GM19239 (cell line): ENCODE measurements at places on chromosomes 16 and 17.

- no peak for DNase-seq
Measured at GRCh38 chr16:88383401-88384221, 852 bp downstream of the ZNF469 start.

GRCh38 chr17:76657505-76658241 is 14.1 kb upstream of the ST6GALNAC1 start:
- no peak for DNase-seq

GRCh38 chr16:57675741-57676551 is 7.8 kb downstream of the ADGRG3 start:
- no peak for DNase-seq

GRCh38 chr17:71164561-71164960 is 956.3 kb upstream of the SOX9 start:
- no peak for DNase-seq

DNA sequence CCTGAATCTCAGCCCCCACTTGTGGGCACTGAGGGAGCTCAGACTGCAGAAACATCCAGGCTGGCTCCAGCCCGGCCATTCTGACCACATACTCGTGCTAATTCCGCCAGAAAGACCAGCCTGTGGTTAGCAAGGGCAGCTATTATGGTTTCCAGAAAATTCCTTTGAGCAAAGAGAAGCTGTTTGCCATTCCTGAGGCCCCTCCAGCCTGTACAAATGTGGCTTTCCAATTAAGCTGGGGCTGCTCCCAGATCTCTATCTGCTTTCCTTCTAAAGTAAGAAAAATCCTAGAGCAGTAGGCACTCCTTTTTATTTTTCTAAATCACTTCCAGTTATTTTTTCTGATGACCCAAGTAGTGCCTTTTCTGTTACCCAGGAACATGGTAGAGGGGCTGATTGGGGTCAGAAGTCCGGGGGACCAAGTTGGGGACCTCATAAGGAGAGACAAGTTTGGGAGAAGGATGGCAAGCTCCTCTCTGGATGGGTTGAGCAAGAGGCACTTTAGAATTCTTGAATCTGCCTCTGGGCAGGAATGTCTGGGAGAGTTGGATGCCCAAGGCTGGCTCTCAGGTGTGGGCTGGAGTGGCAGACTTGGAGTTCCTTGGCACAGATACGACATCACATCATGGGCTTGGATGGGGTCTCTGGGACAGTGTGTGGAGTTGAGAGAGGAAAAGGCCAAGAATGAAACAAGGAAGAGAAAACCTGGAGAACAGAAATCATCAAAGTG is 83.3 kb upstream of the TNRC6C start:
- no peak for DNase-seq

DNA sequence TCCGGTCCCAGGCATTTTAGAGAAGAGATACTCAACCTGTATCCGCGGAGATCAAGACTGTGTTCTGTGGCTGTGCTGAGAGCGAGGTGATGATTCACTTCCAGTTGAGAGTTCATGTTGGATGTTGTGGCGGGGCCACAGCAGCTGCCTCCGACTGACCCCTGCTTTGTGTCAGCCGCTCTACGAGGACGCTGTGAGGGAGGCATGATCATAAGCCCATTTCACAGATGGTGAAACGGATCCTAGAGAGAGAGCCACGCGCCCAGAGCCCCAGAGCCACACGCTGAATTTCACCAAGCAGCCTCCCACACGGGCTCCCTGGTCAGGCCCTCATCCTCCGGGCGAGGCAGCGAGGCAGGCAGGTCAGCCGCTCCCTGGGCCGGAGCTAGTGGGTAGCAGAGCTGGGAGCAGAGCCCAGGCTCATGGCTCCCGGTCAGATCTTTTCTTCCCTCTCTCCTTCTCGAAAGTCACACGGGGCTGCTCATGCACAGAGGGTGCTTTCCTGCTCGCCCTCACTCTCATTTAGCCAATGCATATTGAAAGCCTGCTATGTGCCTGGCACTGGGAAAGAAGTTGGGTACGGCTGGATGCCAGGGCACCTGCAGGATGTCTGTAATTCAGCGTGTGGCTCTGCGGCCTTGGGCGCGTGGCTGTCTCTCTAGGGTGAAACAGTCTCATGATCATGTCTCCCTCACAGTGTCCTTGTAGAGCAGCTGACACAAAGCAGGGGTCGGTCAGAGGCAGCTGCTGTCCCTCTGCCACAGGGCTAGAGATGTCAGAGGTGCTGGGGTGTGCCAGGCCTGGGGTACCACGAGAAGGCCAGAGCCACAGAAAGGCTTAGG is 155.6 kb upstream of the CHMP6 start:
- DNase-seq = no peak

DNA sequence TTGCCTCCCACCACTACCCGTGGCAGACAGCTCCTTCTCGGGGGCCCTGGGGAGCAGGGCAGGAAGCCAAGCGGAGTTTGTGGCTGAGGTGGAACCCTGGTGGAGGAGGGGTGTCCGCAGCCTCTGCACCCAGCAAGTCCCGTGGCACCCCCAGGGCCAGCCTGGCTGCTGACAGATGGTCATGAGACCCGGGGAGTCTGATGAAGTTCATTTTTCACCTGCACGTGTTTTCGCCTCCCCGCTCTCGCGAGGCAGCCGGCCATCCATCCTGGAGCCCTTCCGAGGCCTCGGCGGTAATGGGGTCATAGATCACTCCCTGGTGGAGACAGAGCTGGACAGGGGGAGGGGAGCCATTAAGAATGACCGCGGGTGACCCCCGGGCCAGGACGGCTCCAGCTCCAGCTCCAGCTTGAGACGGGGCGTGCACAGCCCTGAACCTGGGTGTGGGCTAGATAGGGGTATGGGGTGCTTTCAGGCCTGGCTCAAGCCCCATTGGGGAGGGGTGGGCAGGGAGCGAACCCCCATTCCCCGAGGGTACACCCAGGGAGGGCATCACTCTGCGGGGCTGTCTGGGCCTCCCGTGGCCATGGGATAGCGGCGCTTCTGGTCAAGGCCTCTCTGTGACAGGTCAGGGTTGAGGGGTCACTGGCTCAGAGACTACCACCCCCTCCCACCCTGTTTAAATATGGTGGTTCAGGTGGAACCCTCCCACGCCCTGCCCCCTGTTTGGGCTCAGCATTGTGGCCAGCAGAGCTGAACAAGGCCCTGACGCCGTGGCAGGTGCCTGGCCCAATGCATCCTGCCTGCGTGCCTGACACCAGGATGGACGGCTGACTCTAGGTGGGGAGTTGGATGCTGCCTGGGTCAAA is 227.4 kb upstream of the GSE1 start:
- DNase-seq = no peak

GRCh38 chr16:19114359-19115147 is 789 bp downstream of the ITPRIPL2 start:
- DNase-seq = no peak

DNA sequence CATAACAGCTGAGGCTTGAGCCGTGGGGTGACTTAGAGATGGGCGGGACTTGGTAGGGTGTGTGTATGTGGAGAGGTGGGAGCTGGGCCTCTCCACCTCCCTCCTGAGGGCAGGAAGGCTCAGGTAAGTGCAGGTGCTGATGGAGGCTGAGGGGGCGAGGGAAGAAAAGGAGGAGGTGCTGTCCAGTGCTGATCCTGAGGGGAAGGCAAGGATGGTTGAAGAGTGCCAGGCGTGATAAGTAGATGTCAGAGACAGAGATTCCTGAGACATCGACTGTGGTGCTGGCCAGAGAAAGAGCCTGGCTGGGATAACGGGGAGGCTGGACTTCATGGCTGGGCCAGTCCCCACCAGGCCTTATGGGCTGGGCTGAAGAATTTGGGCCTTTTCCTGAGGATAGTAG is 159.1 kb downstream of the SDK2 start:
- DNase-seq = no peak

DNA sequence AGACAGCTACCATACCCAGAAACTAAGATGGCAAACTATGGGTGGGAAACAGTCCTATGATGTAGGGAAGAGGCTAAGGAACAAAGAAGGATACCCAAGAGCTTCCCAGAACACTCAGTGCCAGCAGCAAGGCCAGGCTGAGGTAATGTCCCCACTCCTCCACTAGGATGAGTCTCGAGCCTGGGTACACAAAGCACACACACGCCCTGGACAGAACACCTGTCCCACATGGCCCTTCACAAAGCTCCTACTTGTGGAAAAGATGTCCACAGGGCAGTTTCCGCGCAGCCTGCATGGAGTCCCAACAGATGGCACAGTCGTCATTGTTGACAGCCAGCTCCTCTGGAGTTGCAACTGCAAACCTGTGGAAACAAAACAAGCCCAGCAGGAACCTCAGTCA is 23.9 kb downstream of the AMFR start:
- DNase-seq = no peak

DNA sequence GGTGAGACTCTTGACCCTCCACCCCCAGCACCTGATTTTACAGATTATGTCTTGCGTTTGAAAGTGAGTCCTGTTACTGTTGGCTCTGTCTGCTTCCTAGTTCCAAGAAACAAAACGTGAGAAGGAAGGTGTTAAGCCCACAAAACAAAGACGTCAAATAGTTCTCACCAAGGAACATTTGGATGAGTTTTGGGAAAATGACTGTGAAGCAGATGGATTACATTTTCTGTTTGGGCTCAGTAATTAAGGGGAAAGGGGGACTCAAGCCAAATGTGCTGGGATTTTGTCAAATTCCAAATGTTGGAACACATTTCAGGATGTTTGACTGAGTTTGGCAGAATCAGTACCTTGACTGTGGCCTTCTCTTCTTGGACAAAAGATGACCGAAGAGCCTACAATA is 71.2 kb downstream of the PCTP start:
- no peak for DNase-seq

DNA sequence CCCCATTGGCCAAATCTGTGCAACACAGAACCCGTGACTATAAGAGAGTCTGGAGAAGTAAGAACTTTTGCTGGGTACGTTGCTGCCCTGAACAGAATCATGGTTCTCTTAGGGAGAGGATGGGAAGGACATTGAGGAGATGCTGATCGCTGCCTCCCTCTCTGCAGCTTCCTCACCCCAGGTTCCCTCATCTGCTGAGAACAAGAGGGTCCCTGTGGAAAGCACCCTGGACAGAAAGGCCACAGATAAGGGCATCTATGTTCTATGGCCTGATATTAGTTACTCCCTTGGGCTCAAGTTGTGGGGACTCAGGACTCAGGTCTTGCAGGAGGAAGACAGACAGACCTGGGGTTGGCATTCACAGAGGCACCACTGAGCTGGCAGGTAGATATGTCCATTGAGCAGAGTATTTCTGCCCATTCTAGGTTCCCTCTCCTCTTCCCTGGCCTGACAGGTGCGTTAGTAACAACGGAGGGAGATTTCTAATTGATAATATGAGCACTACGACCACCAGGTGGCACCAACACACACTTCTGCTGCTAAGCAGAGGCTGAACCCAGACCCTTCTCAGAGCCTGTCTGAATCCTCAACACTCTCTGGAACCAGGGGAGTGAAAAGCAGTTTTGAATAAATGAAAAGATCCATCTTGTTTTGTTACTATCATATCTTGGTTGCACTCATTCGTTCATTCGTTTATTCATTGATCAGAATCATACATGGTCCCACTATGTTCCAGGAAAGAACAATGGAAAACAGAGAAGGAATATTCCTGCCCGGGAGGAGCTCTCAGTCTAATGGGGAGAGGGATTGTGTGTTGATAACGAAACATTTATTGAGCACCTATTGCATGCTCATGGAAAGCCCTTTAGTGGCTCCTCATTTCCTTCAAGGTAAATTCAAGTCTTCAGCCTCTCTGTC is 56.4 kb downstream of the SLC6A2 start:
- peak; percentile 36 for DNase-seq

GRCh38 chr17:63967953-63968352 is 4.8 kb downstream of the SCN4A start:
- no peak for DNase-seq

DNA sequence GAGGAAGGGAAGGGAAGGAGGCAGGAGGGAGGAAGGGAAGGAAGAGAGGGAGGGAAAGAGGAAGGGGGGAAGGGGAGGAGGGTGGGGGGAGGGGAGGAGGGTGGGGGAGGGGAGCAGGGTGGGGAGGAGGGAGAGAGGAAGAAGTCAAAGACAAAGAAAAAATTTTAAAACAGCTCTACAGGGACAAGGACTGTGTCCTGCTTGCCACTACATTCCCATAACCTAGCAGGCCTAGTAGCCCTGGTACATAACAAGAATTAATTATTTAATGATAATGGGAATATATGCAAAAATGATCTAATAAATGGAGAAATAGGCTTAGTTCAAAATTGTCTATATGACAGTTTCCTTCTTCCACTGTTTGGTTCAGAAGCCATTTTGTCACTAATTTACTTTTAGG is 47.6 kb upstream of the NOG start:
- DNase-seq = no peak

- DNase-seq = no peak
Measured at GRCh38 chr17:81039096-81039495, 4.1 kb downstream of the BAIAP2 start.

DNA sequence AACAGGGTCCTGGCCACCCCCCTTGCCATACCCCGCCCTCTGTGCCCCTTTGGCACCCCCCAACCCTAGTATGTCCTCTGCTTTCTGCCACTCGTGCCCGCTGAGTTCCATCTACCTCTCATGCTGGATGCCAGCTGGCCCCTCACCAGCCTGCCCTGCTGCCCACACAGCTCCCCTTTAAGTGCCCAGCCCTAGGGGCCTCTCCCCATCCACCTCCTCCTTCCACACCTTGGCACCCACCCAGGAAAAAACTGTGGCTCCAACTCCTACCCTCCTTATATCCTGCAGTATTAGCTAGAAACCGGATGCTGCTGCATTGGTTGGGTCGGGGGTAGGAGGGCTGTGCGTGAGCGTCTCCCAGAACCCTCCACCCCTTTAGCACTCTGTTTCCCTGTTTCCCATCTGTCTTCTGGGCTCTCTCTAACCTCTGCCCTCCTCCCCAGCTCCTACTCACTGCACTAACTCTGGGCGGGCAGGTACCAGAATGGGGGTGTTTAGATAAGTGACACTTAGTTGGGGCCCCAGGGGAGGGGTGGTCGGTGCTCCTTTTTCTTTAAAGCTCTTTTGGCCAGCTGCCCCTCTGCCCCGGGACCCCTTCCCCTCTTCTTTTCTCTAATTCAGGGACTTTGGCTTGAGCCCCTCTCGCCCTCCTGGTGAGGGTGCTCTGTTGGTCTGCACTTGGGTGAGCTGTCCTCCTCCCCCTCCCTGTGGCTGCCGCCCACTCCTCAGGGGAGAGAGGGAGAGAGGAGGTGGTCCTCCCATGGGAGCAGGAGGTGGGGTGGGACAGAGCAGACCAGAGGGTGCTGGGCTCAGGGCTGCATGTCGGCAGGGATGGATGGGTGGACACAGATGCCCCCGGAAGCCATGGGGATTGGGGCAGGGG is 9.9 kb downstream of the NR1D1 start:
- no peak for DNase-seq

DNA sequence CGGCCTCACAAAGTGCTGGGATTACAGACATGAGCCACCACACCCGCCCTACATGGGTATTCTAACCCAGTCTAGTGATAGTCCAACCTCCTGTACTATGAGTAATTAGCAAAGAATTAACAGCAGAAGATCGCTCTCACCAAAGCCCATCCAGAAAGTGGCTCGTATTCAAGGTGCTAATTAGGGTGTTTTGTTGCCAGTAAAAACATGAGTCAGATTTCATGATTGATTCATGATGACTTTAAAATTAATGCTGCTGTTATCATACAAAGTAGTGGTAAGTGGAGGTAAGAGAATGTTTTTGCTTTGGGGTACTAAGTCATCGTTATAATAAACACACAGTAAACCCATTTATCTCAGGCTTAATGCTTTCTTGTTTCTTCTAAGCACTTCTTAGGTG is 428.8 kb downstream of the WWOX start:
- DNase-seq = no peak

- no peak for DNase-seq
Measured at GRCh38 chr17:18176176-18176575, 7.5 kb upstream of the ALKBH5 start.
